CD4-positive, alpha-beta T cell treated with Interleukin-4 for 1 hour (primary cell): ENCODE measurements at places on chromosomes 1 and 21.

- no peak for DNase-seq
Observed at GRCh38 chr21:23740463-23740862, 1866.8 kb downstream of the MRPL39 start.

DNA sequence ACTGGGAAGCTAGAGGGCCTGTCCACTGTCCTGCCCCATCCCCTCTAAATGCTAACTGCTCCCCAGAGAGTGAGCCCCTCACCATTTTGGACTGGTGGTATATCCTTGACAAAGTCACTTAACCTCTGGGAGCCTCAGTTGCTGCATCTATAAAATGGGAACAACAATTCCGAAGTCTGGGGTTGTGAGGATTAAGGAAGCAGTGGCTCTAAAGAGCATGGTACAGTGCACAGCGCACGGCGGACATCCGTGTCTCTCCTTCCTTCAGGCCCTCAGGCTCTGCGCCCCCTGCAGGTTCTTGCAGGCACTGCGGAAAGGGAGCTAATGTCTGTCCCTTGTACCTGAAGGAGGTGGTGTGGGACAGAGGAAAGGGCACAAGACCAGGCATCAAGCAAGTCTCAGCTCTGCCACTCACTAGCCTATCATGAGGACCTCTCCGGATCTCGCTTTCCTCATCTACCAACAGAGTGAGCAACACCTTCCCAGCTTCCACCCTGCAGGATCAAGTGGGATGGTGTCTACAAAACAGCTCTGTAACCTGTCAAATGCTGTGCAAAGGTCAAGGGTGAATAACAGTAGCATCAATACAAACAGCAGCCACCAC, 20.1 kb downstream of the ECE1 start:
- DNase-seq = peak; percentile 80

DNA sequence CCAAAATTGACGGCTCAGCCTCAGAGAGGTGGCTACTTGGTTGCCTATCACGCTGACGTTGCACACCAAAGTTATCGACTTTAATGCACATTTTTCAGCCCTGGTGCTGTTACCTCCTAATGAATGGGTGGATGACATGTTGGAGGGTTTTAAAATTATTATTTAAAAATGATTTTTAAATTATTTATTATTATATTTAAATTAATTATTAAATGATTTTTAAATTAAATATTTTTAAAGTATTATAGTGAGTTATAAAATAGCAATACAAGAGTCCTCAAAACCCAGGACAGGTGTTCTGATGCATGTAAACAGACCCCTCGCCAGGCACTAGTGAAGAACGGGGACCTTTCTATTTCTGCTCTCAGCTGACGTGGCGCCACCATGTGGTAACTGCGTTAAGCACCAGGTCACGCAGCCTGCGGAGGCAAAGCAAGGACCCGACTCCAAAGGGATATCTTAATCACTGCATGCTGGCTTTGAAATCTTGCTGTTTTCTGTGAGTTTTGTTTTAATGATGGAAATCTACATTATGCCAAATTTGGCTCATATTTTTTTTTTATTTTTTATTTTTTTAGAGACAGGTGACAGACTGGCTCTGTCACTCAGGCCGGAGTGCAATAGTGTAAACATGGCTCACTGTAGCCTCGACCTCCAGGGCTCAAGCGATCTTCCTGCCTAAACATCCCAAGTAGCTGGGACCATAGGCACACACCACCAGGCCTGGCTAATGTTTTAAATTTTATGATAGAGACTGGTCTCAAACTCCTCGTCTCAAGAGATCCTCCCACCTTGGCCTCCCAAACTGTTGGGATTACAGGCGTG, 22.6 kb downstream of the CASP9 start:
- DNase-seq = peak; percentile 49

GRCh38 chr1:207933205-207933800, 22.4 kb upstream of the CD34 start:
- DNase-seq = no peak

GRCh38 chr1:70458131-70458530, 47.1 kb downstream of the CTH start:
- DNase-seq = no peak

DNA sequence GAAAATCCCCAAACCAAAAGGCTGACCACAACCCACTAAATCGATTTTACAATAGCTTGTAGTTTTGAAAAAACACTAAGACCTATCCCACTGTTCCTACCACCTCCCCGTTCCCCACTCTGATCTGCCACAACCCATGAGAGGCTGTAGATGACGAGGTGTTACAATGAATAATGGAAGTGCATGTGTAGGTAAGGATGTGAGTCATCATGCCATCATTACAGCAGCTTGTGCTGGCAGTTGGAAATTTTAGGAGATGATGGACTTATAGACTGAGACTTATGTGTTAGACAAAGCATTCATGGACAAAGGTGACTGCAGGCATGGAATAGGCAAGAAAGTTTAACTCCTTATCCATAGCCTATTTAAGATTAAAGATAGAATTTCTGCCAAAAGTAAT, 184.7 kb upstream of the CACYBP start:
- DNase-seq = no peak

GRCh38 chr1:223482766-223483165, 89.6 kb downstream of the CCDC185 start:
- no peak for DNase-seq
